ENCODE measurements at places on chromosomes 6 and 20.

DNA sequence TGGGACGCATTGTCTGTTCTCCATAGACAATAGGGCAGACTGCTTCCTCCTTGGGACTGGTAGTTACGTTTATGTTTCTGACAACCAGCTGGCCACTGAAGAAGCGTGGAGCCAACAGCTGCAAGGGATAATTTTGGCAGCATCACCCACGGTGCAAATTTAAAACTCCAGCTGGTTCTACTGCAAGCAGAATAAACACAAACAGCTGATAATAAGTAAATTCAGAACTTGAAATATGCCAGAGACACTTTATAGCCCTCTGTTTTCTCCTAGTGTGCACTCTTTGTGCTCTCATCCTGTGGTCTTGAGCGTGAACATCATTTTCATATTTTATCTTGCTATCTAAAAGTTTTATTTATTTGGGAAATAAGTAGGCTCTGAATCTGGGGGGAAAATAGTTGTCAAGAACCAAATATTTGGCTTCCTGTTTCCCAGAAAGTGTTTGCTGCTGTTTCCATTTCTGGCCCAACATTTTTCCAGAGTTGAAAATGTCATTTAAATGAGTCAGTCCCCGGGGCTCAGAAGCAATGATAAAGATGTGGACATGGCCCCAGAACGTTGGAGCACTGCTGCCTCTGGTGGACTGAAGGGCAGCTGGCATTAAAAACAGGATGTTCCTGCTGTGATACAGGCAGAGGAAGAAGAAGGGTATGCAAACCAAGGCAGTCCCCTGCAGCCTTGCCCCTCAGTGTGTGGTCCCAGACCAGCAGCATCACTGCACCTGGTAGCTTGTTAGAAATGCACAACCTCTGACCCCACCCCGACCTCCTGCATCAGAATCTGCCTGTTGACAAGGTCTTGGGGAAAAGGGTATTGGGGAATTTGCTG is 12.5 kb upstream of the THBD start:
- DNase-seq, result no peak

GRCh38 chr6:105664931-105665330 is 262.0 kb upstream of the PREP start:
- DNase-seq, result no peak

GRCh38 chr6:34529665-34530327 is 26.3 kb downstream of the SPDEF start:
- no peak for DNase-seq

DNA sequence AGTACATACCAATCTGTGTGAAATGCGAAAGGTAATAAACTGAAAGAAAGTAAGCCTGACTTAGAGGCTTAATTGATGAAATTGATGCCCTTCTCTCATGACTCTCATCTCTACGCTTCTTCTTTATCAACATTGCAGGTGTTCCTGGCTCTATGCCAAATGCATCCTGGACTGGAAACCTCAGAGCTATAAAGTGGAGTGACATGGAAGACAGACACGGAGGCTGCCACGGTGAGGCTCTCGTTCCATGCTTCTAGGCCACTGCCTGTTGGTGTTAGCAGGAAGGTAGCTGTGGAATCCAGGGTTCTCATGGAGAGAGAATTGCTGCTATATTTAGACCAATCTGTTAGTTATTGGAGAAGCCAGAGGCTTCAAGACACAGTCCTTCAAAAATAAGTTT is 73.2 kb downstream of the C6orf52 start:
- no peak for DNase-seq

DNA sequence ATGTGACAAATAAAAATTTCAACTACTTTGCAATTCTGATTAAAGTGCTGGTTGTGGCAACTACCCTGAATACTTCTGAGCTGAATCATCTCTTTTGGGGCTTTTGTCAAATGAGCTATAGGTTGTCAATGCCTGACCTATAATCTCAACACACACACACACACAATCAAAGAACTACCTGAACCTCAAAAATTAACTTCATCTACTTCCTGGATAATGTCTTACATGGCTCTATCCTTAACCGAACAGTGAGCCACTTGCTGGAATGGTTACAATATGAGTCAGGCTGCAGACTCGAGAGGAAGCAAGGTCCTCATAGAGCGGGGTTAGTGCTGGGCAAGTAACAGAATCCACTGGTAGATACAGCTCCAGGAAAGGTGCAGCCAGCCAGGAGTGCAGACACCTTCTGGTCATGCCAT is 70.6 kb upstream of the DST start:
- DNase-seq, result no peak
